ENCODE measurements at places on chromosomes 6 and 20. TPM values are rescaled to one million over a fixed set of nuclear protein-coding genes. Genes with fewer than 3 reads are reported as not detected.

The BAK1 gene
- 8.0 TPM for total RNA-seq

DNA sequence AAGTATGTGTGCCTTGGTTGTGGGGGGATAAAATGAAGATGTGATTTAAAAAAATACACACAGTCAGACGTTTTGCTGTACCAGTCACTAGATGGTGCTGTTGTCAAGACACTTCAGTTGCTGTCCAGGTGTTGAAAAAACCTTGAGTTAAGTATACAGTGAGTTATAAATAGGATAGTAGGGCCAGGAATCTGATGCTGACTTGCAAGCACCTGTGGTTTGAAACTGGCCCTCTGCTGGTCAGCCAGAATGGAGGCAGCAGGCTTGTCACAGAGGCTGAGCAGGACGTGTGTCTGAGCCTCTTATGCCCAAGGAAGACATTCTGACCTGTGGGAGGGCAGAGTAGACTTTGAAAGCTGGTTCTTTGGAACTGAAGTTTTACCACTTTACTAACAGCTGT is 27.8 kb downstream of the RNF8 start:
- no peak for DNase-seq

DNA sequence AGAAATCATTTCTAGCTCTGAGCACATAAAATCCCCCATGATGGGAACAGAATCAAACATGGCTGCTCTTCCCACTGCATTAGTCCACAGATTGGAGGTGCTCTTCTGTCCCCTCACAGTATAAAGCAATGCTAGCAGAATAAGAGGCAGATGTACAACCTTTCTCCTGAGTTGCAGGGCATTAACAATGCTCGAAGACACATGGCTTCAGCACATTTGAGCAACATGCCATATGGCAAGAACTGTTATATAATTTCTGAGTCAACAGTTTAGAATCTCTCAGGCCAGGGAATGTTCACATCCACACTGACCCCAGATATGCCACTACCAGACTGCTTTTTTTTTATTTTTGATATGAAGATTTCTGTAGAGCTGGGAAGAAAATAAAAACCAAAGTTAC is 119.6 kb downstream of the KIF13A start:
- no peak for DNase-seq

DNA sequence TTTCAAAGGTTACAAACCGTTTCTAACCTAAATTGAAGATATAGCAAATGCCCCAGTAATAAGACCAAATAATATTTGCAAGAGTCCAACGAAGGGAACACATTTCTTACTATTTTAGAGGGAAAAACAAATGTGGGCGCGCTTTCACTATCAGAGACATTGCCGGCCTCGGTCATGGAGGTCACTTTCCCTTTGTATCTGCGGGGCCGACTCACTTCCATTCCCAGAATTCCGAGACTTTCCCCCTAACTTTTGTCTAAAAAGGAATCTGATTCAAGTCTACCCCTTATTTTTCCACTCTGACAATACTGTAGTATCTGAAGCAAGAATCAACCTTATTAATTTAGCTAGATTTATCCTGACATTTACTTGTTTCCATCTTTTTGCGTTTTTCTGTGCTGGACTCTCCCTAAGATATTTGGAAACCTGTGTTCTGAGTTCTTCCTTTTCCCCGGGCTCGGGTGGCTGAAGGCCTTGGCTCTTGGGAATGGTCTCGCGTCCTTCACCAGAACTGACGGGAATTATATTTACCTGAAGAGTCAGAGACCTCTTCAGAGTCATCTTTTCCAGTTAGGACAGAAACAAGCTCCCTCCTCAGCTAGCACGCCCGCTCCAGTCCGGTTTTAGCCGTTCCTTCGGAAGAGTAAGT is 71.8 kb upstream of the ZNF184 start:
- no peak for DNase-seq

- DNase-seq = no peak
Measured at GRCh38 chr6:133814238-133814637, 74.7 kb upstream of the TCF21 start.

DNA sequence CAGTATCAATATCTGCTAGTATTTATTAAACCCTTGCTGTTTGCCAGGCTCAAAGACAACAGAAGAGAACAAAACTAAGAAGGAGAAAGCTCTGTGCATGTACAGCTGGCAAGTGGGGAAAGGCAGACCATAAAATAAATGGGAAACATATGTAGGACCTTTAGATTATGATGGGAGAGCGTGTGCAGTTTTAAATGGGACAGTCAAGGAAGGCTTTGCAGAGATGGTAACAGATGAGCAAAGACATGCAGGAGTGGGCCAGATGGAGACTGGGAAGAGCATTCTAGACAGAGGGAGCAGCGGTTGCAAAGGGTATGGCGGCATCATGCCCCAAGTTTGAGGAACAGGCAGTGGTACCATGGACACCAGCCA is 260.0 kb downstream of the NRN1 start:
- DNase-seq = no peak
